ENCODE measurements at places on chromosomes 13 and 19. TPM values are rescaled to one million over a fixed set of nuclear protein-coding genes. Genes with fewer than 3 reads are reported as not detected.

ZNF729 gene
- total RNA-seq = not detected

ZNF284 gene
- total RNA-seq = 4.9 TPM

OR7A5 gene
- not detected for total RNA-seq

OR7D2 gene
- 0.86 TPM for total RNA-seq

KLF16 gene
- total RNA-seq = 26.3 TPM

ZNF560 gene
- not detected for total RNA-seq

SIGLEC10 gene
- not detected for total RNA-seq

CEACAM3 gene
- not detected for total RNA-seq

ELANE gene
- 1.1 TPM for total RNA-seq

ACP7 gene
- total RNA-seq = not detected

FCAR gene
- total RNA-seq = not detected

TMC4 gene
- total RNA-seq = 2.0 TPM

LILRA1 gene
- not detected for total RNA-seq

HPN gene
- total RNA-seq = not detected

SHD gene
- total RNA-seq = 0.21 TPM

PLK5 gene
- total RNA-seq = 0.54 TPM

SLC1A6 gene
- not detected for total RNA-seq

ZNF382 gene
- 15.0 TPM for total RNA-seq

GIPC3 gene
- total RNA-seq = 1.2 TPM

GRCh38 chr19:452829-453228, 8.0 kb downstream of the SHC2 start:
- DNase-seq = no peak

GRCh38 chr13:31699650-31700049, 39.7 kb upstream of the RXFP2 start:
- no peak for DNase-seq

DNA sequence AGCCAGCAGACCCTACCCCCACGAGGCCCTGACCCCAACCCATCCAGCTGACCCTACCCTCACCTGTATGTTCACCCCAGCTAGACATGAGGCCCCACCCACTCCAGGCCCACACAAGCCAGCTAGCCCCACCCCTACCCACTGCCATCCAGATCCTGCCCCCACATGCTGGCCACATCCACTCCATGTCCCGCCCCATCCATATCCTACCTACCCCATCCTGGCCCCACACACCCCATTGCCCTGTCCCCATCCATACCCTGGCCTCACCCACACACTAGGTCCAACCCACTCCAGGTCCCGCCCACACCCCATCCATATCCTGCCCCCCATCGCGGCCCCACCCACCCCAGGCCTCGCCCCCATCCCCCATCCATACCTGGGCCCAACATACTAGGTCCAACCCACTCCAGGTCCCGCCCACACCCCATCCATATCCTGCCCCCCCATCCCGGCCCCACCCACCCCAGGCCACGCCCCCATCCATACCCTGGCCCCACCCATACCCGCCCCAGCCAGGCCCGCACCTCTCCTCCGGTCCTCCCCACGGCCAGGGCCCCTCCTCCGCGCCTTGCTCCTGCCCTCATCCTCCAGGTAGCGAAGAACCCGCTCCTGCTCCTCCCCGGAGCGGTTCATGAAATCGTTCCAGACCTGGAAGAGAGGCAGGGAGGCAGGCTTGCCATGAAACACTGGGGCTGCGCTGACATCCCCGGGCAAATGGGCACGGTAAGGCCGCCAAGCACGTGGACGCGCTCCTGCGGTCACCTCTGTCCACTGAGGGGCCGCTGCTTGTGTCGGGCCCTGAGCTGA, 7.2 kb downstream of the RNU6-9 start:
- no peak for DNase-seq

GRCh38 chr13:26999499-26999898, 172.1 kb downstream of the USP12 start:
- no peak for DNase-seq

GRCh38 chr13:53254500-53254899, 225.9 kb downstream of the OLFM4 start:
- DNase-seq = no peak

- DNase-seq = no peak
Measured at GRCh38 chr13:43203781-43204180, 180.4 kb downstream of the DNAJC15 start.

- no peak for DNase-seq
Measured at GRCh38 chr19:13841086-13841961, 35.6 kb upstream of the NANOS3 start.

DNA sequence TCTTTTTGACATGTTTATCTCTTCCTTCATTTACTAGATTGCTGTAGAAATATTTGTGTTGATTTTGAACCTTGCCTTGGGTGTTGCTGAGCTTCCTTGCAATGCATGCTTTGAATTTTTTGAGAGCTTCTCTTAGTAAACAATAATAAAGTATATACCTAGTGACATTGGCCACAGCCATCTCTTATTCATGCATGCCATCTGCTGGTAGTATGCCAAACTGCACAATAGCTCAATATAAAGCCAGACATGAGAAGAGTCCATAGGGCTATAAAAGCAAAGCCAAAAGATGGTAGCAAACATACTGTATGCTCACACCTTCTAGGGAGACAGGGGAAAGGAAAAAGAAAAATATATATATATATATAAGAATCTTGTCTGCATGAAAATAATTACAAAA, 18.9 kb upstream of the ZSCAN5A start:
- no peak for DNase-seq

DNA sequence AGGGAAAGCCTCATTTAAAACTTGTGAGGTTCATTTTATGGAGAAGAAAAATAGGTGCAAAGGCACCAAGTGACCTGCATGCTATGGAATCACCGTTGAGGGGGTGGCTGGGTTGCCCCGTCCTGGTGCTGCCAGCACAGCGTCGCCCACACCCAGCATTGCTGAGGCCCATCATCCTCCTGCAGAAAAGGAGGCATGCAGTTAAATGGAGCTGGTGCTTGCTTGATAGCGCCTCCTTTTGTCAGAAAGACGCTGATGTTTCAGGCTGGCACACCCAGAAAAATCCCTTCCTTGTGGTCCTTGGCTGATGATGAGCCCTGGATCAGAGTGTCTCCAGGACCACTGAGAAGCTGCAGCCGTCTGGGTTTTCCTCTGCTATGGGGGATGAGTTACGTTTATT, 36.9 kb downstream of the DHRS12 start:
- DNase-seq = peak; percentile 65

DNA sequence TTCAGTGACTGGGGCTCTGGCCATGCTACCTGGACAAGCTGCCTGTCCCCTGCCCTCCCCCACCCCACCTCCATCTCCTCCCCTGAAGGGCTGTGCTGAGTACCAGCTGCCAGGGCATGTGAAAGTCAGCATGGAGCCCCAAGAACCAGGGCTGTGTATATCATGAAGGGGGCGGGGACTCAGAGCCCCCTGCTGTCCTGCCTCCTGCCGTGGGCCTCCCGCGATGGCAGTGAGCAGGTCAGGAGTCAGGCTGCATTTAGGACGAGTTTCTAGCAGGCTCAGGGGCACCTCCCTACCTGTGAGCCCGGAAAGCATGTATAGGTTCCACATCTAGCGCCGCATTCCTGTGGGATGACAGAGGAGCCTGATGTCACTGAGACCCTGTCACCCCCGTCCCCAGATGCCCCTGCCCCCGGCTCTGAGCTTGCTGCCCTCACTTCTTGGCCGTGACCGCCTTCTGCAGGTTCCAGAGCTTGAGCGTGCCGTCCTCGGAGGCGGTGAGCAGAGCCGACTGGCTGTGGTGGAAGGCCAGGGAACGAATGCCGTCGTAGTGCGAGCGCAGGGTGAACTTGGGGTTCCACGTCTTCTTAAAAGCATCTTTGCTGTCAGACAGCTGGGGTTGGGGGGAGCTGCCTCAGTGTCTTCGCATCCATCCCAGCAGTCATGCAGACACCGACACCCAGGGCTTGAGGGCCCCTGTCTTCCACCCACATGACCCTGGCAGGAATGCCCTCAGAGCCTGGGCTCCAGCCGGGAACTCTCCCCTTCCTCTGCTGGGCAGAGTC, 8.3 kb upstream of the PRKD2 start:
- DNase-seq = no peak

GRCh38 chr13:50675651-50676050, 167.8 kb downstream of the DLEU7 start:
- no peak for DNase-seq

GRCh38 chr13:68056816-68057710, 826.9 kb upstream of the PCDH9 start:
- DNase-seq = no peak

GRCh38 chr13:39189778-39190177, 151.5 kb downstream of the NHLRC3 start:
- no peak for DNase-seq

DNA sequence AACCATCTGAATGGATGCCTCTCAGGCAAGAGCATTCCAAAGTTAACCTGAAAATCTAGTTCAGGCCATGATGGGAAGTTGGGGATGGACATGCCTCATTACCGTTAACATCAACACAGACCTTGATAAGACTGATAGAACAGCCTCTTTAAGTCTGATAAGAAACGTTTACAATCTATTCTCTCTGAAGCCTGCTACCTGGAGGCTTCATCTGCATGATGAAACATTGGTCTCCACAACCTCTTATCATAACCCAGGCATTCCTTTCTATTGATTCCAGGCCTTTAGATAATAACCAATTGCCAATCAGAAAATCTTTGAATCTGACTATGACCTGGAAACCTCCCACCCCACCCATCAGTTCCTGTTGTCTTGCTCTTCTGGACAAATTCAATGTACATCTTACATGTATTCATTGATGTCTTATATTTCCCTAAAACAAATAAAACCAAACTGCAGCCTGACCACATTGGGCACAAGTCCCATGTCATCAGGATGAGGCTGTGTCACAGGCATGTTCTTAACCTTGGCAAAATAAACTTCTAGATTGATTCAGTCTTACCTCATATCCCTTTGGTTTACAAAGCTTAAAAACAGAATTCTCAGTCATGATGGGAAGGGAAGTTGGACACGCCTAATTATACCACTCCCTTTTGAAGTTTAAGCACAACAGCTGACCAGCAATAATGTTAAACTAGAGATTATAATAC, 843.8 kb upstream of the SPRY2 start:
- no peak for DNase-seq

GRCh38 chr13:75088915-75089314, 393.1 kb downstream of the TBC1D4 start:
- no peak for DNase-seq

- peak; percentile 90 for DNase-seq
Measured at GRCh38 chr19:38004521-38005223, 97.7 kb downstream of the SIPA1L3 start.

DNA sequence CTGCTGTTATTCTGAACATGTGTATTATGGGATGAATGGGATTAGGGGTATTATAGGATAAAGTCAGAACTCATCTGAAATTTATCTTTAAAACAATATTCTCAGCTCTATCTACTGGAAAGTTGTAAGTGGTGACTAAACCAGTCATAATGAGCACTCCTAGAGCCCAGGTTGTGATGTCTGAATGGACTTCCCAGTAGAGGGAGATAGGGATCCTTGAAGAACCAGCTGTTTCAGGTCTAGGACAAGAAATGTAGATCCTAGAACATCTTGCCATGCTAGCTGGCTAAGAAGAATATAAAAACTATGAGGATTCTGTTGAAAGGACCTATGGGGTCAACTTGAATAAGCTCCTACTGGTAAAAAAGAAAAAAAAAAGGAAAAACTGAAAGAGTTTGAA, 310.8 kb downstream of the SLC7A1 start:
- DNase-seq = no peak

GRCh38 chr19:50457300-50457699, 19.0 kb upstream of the EMC10 start:
- DNase-seq = no peak

- DNase-seq = no peak
Measured at GRCh38 chr13:75285310-75285709, 196.7 kb downstream of the TBC1D4 start.

- DNase-seq = no peak
Measured at GRCh38 chr13:20126541-20127261, 34.2 kb downstream of the GJA3 start.

DNA sequence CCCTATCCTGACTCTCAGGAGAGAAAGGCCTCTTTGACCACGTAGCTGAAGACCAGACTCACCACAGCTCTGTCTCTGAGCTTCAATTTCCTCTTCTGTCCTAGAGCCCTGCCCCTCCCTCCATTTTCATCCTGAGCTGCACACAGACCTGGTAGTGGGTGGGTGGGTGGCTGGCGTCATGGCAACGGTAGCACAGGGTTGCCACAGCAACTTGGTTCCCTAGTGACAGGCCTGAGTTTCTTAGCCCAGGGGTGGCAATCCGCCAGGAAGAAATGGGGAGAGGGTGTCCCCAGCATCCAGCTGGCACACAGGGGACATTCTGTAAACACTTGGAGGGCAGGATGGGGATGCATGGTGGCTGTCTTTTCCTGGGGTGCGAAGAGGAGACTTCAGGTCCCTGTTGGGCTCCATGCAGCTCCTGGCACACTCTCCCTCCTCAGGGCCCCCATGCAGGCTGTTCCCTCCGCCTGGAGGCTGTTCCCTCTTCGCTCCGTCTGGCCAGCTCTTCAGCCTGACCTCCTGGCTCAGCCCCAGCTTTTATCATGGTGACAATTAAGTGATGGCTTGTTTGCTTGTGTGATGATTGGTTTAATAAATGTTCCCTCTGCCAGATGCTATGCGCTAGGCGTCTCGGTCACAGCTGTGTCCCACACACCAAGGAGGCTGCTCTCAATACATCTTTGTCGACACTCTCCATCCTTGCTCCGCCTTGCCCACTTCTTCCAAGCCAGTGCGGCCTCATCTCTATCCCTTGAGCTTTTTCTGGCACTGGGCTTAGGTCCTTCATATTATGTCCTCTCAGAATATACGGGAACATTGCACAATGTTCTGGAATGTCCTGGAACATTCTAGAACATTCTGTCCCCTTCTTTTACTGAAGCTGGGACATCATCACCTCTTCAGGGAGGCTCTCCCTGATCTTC, 7.4 kb upstream of the KLHL26 start:
- no peak for DNase-seq

DNA sequence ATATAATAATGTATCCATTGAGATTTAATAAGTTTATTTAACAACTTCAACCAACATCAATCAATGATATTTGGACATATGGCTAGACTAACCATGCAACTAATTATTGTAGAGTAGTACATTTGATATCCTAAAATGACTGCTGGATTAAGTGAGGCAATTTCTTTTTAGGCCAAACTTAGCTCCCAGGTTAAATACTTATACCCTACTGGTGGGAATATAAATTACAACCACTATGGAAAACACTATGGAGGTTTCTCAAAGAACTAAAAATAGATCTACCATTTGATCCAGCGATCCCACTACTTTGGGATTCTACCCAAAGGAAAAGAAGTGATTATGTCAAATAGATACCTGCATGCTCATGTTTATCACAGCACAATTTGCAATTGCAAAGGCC, 345.8 kb downstream of the RBM26 start:
- DNase-seq = no peak

GRCh38 chr13:106415442-106415841, 120.0 kb downstream of the EFNB2 start:
- no peak for DNase-seq

- DNase-seq = no peak
Measured at GRCh38 chr19:4372165-4373012, 28.0 kb downstream of the SH3GL1 start.

GRCh38 chr13:103213152-103213551, 146.9 kb upstream of the SLC10A2 start:
- no peak for DNase-seq

Data from osteocyte (in vitro differentiated cells).